GM03348 (cell line): ENCODE measurements at places on chromosomes 4 and X.

DNA sequence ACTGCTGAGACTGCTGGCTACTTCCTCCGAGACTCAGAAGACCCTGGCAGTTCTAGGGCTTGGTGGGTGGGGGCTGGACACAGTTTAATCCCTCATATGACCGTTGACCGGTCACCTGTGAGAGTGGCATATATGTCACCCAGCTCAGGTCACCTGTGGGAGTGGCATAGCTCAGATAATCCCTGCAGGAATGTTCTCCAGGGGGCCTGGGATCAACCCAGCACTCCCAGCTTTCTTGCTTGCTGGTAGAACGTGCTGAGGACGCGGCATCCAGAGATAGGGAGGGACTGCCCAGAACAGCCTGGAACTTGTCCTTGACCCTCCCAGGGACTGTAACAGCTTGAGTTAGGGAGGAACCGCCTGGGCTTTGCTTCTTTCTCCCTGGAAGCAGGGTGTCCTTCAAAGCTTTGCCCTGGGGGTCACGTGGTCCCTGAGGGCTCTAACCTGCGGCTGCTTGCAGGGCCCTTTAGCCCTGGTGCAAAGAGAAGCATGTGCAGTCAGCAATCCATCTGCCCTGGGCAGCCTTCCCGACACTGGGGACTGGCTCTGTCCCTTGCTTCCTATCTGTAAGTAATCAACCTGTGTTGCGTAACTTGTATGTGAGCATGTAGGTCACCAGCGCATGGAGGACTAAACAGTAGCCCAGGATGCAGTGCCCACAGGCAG lies 55.3 kb downstream of the ZFYVE28 start:
- DNase-seq = peak; percentile 24

- DNase-seq = peak; percentile 1
These were observed 118.9 kb upstream of the USP9X start for GRCh38 chrX:40966213-40966820.

GRCh38 chrX:123899701-123900100 lies 39.8 kb downstream of the XIAP start:
- no peak for DNase-seq

DNA sequence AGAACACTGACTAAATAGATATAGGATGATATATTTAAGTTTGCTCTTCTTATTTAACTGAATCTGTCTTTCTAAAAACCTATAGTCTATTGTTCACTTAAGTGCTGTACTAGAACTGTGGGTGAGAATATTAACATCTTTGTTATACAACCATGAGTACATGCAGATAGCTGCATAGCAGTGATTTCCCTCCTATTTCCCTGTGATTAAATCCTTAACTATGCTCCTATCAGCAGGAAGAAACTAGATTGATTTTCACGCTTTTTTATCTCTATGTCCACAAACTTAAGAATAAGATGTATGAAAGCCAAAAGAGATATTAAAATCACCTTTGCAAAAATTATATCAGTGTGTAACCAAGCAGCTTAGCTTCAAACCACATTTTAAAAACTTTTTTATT lies 11.3 kb upstream of the UGT2A3 start:
- no peak for DNase-seq

GRCh38 chr4:40419231-40419912 lies 84.2 kb downstream of the CHRNA9 start:
- DNase-seq = no peak

DNA sequence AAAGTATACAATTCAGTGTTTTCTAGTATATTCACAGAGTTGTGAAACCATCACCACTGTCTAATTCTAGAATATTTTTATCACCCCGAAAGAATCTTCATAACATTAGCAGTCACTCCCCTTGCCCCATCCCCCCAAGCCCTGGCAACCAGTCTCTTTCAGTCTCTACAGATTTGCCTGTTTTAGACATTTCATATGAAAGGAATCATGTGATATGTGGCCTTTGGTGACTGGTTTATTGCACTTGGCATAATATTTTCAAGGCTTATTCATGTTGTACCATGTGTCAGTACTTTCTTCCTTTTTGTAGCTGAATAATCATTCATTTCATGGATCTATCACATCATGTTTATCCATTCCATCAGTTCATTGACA lies 371.7 kb downstream of the AFF2 start:
- DNase-seq = no peak

DNA sequence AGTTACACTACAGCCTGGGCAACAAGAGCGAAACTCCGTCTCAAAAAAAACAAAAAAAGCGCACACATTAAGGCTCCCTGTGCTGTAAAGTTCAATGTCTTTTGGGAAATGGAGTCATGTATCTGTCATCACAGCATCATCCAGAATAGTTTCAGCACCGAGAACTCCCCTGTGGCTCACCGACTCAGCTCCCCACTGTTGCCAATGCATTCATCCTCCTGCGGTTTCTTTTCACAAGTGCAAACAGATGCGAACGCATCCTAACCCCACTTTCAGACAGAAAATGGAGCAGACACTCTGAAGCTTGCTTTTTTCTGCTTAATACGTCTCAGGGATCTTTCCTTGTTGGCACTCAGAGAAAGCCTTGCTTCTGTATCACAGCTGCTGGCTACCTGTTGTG lies 13.8 kb upstream of the SH3TC1 start:
- peak; percentile 92 for DNase-seq

DNA sequence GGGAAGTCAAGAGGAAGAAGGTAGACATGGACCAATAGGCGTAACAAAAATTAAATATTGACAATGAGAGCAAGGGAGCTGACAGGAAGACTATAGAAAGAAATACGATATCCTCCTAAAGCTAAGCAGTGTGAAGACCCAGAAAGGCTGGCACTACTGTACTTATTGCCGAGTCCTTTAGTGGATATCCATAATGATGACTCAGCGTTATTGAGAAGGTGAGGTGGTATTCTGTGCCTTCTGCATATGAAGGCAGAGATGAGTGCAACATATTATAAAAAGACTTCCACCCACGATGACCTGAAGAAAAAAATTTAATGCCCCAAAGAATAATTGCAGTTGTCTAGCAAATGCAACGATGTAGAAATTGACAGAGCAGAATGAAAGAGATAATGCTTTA lies 13.0 kb upstream of the MCF2 start:
- DNase-seq = no peak

GRCh38 chrX:9581771-9582385 lies 117.0 kb downstream of the TBL1X start:
- DNase-seq = no peak

DNA sequence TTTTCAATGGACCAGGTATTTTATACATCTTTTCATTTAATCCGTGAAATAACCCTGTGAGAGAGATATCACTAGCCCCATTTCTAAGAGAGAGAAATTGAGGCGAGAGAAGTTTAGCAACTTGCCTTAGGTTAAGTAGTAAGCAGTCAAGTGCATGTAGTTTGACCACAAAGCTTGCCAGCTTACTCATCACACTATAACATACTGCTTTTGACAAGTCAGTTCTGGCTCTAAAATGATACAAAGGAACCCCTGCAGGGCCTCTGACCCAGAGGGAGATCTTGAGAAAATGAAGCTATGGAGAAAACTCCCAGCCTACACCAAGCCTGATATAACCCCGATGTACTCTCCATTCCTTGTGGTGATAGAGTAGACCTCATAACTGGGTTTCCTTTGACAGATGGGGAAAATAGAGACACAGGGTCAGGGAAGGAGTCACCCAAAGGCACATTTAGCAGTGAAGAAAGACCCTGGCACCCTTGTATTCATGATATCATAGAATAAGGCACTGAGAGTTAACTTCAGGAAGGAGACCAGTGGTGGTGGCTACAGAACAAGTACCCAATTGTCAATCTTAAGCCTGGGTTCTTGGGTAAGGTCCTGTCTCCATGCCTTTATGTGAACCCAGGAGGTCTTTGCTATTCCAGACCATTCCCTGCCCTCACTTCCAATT lies 60.2 kb upstream of the MSN start:
- no peak for DNase-seq

DNA sequence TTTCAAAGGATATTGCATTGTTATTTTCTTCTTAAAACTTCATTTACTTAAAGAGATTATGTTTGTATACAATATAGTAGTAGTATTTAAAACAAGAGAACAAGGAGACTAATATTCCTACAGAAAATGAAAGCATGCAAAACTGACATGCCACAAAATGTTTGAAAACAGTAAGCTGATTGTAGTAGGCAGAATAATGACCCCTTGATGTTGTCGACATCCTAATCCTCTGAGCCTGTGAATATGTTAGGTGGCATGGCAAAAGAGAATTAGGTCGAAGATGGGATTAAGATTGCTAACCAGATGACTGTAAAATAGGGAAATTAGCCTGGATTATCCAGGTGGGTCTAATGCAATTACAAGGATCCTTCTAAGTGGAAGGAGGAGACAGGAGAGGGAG lies 522.2 kb upstream of the NR3C2 start:
- no peak for DNase-seq

DNA sequence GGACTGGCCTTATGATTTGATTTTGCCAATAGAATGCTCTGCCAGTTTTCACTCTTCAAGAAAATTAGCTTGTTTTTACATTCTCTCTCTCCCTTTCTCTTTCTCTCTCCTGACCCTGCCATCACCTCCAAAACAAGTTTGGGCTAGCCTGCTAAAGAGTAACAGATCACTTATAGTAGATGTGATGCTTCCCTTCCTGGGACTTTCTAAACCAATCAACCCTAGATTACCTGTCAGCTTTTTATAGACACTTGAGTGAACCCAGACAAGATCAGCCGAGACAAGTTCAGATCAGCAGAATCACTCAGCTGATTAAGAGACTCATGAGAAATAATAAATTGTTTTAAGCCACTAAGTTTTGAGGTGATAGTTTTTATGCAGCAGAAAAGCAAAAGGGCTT lies 521.2 kb downstream of the ANKRD50 start:
- DNase-seq = no peak

- no peak for DNase-seq
These were observed 138.0 kb downstream of the RPA4 start for GRCh38 chrX:97021680-97022079.

DNA sequence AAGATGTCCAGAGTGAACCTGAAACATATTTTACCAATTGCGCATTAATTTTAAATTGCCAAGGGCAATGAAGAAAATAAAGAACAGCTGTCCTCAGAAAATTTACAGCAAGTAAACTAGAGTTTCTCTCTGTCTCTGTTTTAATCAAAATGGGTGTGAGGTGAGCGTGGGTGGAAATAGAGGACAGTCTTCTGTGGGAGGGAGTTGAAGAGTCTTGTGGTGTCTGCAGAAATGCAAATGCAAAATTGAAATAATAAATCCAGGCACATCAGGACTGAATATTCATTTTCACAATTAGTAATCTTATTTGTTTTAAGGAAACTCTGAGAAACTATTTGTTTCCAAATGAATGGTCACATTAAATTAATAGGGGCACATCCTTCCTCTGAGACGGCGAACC lies 192.0 kb downstream of the ARHGAP10 start:
- no peak for DNase-seq

DNA sequence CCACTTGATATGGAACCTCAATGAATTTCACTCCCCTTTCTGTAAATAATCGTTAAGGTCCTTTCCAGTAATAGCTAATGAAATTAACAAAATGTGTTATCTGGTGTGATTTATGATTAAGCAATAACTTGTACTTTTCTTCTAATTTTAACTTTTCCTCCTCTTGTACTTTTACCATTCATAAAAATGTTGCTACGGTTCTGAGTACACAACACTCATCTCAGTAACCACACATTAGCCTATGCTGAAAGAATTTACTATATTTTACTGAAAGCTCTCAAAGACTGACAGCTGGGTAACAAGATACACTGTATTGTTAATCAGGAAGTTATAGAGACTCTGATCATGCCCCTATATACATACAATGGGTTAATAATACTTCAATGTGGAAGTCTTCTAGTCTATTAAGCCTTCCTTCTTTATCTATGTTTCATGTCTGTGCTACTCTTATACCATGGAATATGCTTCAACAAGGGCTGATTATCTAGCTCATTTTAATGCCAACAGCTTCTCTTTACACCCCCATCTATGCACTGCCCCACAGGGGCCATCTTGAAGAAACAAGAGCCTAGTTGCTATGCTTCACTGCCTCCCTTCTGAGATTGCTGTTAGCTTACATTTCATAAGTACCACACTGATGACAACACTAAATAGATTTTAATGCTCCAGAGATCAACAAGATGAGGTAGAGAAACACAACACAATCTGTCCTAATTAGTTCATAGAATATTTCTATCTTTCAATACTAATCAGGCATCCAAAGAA lies 39.1 kb downstream of the LAMP2 start:
- DNase-seq = no peak

DNA sequence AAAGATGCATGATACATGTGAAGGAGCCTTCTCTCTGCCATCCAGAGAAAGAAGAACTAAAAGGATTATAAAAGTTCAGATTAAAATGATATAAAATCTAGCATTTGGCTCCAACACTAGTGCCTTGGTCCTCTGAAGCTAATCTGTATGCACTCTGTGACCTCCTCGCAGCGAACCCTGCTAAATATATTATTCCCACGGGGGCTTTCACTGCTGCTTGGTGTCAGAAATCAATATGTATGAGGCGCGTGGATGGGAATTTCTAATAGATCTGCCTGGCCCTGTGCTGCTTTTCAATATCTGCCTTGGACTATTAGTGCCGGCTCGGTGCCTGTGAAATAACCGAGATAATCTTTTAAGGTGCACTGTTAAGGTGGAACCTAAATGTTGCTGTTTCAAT lies 69.7 kb downstream of the CXXC4 start:
- no peak for DNase-seq

- DNase-seq = no peak
These were observed 6.2 kb upstream of the GSPT2 start for GRCh38 chrX:51737091-51737490.

- DNase-seq = no peak
These were observed 68.4 kb downstream of the MAOB start for GRCh38 chrX:43813898-43814297.

DNA sequence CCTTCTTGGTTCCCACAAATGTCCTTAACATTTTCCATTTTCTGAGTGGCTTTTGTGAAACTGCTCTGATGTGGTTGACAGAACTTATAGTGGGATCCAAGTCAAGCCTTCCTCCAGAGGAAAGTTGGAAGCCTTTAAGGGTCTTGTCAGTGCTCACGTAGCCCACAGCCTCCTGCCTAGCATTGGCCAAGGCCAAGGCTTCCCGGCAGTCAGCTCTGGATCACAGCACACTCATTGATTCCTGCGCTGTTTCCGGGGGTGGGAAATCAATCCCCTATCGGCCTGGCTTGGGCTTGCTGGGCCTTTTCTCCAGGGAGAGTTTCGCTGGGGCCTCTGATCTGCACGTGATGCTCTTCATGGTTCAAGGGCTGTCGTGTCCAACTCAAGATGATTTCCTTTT lies 76.1 kb downstream of the SLC9A6 start:
- no peak for DNase-seq

GRCh38 chr4:113065629-113066028 lies 16.2 kb downstream of the ANK2 start:
- no peak for DNase-seq

DNA sequence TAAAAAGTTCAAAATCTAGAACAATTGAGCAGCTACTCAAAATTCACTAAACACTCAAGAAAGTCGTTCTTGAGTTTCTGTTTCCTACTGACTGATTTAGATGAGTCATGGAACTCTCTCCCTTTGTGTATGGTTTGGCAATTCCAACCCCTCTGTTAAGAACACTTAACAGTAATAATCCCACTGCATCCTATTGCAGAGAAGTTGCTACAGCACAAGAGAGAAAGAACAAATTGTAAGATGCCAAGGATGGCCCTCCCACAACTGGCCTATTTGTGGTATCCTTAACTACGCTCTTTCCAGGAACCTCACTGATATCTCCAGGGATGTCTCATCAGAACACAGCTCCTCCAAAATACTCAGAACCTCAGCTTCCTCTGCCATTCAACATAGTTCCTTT lies 701.8 kb upstream of the TENM3 start:
- peak; percentile 23 for DNase-seq

- peak; percentile 21 for DNase-seq
These were observed 90.8 kb upstream of the NPFFR2 start for GRCh38 chr4:71941001-71941400.
